ENCODE measurements at places on chromosomes 5 and 9.
A peak's percentile ranks its signal among the peaks of the same experiment; 100 is the strongest.

DNA sequence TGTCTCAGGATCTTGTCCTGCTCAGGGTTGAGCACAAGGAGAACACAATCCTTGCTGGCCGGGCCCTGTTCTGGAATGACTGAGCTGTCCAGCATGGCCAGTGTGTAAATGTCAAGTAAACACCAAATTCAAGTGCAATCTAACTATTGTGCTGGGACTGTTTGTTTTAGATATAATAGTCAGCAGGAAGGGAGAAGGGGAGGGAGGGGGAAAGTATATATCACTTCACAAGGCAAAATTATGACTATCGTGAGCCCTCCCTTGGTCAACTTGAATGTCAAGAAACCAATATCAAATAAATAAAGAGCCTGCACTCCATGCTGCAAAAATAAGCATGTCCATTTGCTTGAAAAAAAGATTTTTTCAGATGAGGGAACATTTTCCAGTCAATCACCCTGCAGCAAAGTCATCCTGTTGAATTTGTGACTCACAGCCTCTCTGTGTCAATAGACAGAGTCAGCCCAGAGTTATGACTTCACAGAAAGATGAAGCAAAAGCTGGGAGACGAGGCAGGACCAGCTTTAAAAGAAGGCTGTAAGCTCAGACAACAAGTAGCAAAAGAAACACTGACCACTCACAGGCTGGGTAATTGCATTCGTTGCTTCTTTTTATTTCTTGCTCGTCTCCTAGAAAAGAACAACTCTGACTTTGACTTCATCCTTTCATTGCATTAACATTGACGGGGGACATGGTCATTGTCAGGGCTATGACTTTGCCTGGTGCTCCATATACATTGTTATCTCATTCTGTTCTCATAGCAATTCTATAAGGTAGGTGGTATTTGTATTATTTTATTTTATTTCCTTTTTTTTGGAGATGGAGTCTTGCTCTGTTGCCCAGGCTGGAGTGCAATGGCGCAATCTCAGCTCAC is 15.3 kb upstream of the KLF4 start:
- no peak for DNase-seq

GRCh38 chr5:40866844-40867243 is 25.7 kb downstream of the CARD6 start:
- no peak for DNase-seq

- no peak for DNase-seq
Observed at GRCh38 chr9:36389590-36389989, 10.5 kb downstream of the RNF38 start.

DNA sequence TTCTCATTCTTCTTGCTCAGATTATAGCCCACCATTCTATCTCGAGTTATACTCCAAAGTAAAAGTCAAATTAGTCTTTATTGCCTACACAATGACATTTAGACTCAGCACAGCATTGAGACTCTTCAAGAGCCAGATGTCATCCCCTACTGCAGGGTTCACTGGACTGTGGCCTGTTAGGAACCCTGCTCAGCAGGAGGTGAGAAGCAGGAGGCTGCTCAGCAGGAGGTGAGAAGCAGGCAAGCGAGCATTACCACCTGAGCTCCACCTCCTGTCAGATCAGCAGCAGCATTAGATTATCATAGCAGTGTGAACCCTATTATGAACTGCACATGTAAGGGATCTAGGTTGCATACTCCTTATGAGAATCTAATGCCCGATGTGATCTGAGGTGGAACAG is 12.7 kb upstream of the LIFR start:
- peak; percentile 90 for DNase-seq

DNA sequence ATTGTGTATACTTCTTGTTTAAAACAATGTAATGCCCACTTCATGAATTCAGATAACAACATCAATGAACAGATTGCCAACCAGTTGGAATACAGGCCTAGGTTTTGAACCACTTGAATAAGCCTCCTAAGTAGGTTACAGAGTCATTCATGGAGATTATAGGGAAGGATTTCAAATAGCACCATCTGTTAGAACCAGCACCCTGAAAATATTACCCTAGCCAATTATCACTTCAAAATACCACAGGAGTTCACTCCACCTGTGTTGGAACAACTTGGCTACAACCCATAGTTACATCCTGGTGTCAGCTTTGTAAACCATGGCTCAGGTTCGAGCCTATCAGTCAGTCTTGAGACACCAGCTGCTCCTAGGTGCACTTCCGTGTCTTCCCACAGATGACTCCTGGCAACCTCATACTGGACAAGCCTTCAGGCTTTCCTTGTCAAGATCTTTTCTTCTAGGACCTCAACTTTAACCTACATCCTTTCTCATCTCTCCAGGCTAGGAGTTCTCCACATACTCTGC is 350.0 kb downstream of the DEPDC1B start:
- DNase-seq = peak; percentile 83
